ENCODE measurements at places on chromosomes 4 and X.

DNA sequence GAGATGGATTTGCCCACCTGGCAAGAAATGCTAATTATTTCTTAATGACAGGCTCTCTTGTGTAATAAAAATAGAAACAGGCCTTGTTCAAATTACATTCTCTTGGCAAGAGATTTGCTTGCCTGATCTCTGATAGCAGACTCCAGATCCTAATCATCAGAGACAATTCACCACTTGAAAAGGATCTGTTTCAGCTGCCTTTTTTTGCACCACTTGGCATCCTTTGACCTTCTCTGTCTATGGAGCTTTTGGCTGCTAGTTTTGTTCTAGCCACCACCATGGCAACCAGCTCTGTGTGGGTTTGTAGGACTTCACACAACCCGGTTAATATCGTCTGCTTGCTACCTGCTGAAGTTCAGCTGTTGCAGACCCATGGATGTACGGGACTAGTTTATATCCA is 241.1 kb upstream of the TLL1 start:
- no peak for DNase-seq

- DNase-seq = no peak
Observed at GRCh38 chr4:109589119-109589518, 29.1 kb downstream of the MCUB start.

- no peak for DNase-seq
Observed at GRCh38 chr4:73764513-73764912, 24.1 kb downstream of the CXCL8 start.

- peak; percentile 44 for DNase-seq
Observed at GRCh38 chrX:110021258-110022022, 18.5 kb downstream of the TMEM164 start.

- peak; percentile 75 for DNase-seq
Observed at GRCh38 chrX:10496345-10496965, 123.9 kb downstream of the MID1 start.

GRCh38 chrX:25015486-25016360 is at the start of gene ARX:
ARX (minus strand) TSS chrX:25015965; CDS start chrX:25015737, 228 bp downstream.
- no peak for DNase-seq

DNA sequence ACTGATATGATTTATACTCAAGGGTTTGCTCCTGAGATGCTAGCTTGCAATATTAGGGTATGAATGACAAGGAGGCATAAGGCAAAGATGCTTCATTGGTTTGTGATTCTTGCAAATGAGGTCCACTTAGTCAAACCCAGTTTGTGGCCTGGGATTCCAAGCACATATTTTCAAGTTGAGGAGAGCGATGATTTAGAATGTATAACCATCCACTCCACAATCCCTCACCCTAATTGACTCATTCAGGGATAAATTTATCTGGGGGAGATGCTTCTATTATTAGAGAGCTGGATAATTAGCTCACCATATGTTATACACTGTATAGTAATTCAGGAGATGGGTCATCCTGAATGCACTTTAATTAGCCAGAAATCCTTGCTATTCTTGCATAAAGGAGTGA is 118.3 kb upstream of the PUDP start:
- DNase-seq = no peak

- DNase-seq = no peak
Observed at GRCh38 chrX:40683245-40683644, 35.9 kb upstream of the CXorf38 start.

DNA sequence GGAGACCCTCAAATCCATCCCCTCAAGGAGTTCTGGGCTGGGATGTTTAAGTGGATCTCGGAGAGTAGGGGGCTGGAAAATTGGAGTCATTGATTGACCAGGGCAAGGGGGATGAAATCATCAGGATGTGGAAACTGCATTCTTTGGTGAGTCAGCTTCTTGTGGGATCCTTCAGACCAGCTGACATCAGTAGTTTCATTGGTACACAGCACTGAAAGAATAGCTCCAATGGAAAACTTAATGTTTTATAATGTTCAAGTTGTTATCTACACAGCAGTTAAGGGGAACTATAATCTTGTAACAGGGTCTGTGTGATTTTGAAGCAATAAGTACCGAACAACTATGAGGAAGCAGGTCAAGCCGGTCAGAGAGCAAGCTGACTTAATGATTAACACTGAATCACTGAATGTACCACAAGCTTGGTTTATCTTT is 506.1 kb downstream of the RPA4 start:
- DNase-seq = peak; percentile 64

GRCh38 chr4:11821772-11822430 is 393.2 kb upstream of the HS3ST1 start:
- DNase-seq = no peak

GRCh38 chr4:147194604-147195003 is 248.9 kb upstream of the TTC29 start:
- DNase-seq = no peak

DNA sequence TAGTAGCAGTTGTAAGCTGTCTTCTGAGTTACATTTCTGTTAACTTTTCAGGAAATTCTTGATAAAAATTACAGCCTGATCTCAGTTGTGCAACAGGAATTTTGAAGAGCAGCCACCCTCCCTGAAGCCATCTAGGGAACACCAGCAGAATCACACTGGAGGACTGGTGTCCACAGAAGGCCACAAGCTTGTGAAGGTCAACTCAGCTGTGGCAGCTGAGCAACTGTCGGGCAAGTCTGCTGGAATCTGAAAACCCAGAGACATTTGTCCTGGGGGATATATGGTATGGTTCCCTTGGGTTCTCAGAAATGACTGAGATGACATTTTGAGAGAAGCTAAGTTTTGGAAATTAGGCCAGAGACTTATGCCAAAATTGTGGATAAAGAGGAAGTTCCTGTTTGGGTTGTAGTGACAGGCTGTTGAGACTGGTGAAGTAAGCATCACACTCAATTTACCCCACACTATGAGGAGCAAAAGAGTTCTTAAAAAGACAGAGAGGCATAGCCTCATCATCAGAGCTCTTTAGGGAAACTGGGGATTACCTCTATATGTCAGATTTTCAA is 78.1 kb upstream of the TNIP3 start:
- no peak for DNase-seq

GRCh38 chr4:17168571-17168970 is 270.1 kb upstream of the LDB2 start:
- peak; percentile 69 for DNase-seq

- no peak for DNase-seq
Observed at GRCh38 chrX:153727123-153727931, 2.7 kb downstream of the ABCD1 start.

DNA sequence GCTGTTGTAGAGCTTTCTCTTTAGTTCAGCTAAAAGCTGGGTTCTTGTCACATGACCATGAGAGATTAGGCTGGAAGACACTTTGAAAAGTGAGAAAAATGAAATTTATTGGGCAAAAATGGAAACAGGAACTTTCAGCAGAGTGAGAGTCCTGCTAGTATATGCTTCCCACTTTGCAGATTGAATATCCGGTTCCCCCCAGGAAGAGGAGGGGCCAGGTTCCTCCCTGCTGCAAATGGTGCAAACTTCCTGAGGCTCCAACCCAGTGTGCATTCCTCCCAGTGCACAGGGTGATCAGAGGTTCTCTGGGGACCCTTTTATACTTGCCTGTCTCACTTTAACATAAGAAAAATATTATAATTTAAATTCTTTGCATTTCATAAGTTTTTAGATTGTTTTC is 119.9 kb upstream of the SPIN4 start:
- no peak for DNase-seq

DNA sequence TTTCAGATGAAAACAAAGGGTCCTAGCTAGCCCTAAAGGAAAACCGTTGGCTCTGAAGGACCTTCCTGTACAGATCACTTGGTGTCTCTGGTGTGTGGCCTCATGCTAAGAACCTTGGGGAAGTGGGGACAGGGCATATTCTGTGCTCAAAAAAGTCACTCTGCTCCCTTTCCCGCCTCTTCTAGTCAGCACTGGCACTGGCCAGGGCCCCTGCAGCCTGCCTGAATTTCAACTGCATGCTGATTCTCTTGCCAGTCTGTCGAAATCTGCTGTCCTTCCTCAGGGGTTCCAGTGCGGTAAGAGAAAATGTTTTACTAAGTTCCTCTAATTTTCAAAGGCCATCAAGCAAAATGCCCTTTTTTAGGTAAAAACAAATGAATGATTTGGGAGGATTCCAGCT is 3.4 kb downstream of the CYBB start:
- DNase-seq = no peak

- no peak for DNase-seq
Observed at GRCh38 chr4:186200516-186200915, 9.1 kb downstream of the CYP4V2 start.

DNA sequence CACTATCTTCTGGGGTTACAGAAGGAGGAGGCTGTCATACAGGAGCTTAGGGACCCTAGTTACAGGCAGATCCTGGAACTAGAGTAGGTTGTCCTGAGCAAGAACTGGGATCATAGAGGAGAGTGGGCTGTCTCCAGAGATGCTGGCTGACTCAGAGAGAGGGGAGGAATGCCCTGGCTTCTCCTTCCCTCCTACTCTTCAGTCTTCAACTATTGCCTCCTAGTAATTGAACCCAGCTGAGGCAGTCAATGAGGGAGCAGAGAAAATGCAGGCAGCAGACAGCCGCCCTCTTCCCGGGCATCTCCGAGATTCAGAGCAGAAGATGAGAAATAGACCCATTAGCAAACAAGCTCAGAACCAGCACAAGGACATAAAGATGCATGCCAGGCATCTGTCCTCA is 118.3 kb upstream of the PDE5A start:
- DNase-seq = no peak

- no peak for DNase-seq
Observed at GRCh38 chr4:158787709-158788475, 19.1 kb downstream of the FNIP2 start.

DNA sequence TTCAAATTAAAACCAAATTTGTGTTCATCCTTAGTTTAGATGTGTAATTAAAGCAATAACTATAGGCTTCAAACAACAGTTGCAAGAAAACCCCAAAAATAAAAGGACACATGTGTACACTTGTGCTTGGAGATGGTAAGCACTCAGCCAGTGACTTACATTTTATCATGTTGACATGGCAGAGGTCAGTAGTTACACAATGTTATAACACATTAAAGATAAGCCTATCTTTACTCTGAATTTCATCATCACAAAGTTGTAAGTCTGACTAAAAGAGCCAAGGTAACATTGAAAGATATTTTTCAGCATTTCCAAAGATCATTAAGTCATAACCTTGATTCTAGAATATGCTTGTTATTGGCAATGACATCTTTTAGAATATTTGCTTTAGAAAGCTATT is 98.5 kb upstream of the PNPLA4 start:
- no peak for DNase-seq

DNA sequence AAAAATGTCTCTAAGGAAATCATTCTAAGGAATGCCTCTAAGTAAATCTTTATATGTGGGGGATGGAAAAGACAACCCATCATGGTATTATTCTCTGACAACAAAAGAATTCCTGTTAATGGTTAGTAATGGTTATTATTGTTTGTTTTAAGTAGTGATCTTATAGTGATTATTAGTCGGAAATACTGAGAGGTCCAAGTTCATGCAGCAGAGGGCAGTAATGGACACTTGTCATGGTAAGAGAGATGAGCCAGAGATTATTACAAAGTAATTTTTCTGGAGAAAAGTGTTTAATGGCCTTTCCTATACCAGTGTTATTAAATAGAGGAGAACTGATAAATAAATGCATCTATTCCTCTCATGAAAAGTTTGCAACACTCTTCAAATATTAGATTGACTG is 8.1 kb upstream of the DKK2 start:
- DNase-seq = no peak

GRCh38 chrX:154655786-154656185 is 2.4 kb upstream of the CTAG2 start:
- DNase-seq = no peak

- DNase-seq = no peak
Observed at GRCh38 chr4:10983268-10983667, 298.7 kb upstream of the CLNK start.

- DNase-seq = no peak
Observed at GRCh38 chr4:162837679-162838078, 329.0 kb downstream of the NAF1 start.

DNA sequence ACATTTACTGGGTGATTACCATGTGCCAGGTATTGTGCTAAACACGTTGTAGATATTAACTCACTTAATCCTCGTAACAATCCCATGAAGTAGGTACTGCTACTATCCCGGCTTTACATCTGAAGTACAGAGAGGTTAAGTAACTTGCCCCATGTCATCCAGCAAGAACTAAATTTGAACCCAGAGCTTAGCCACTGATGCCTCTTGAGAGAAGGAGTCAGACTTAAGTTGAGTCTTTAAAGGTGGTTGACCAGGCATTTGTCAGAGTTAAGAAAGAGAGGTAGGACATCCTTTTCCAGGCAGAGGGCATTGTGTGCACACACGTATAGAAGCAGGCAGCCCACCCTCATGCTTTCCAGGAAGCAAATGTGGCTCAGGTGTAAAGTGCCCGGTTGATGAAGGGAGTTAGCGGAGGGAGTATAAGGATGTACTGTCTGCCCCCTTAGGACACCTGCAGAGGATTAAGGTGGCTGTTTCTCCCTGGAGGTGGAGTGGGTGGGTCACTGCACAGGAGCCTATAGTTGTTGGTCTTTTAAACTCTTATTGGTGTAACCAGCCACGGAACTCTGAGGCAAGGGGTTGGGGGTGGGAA is 335 bp upstream of the CD38 start:
- no peak for DNase-seq

GRCh38 chr4:124481123-124481522 is 231.4 kb downstream of the ANKRD50 start:
- DNase-seq = no peak

- no peak for DNase-seq
Observed at GRCh38 chr4:83858131-83858530, 322.2 kb downstream of the GPAT3 start.

DNA sequence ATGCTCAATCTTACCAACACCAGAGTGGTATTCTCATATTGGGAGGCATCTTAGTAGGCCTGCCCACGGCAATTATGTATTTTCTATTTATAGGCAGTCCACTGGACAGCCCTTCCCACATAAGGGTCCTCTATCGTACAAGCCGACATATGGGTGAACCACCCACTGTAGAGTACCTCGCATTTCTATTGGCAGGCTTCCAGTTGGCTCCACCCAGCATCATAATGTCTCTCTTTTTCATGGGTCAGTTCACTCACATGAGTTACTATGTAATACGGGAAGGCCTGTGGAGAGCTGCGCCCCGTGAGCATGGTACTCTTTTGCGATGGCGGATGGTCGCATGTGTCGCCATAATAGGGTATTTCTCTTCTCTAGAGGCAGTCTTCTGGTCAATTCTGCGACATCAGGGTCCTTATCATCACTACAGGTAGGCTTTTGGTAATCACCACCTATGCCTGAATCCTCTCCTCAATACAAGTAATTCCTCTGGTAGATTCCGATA is 29.4 kb upstream of the FOXR2 start:
- DNase-seq = no peak

- DNase-seq = peak; percentile 65
Observed at GRCh38 chr4:23333556-23333945, 556.3 kb downstream of the PPARGC1A start.

GRCh38 chrX:124239911-124240310 is 92.5 kb upstream of the TEX13D start:
- DNase-seq = no peak

Measured in non-pigmented ciliary epithelial cell (primary cell).